ENCODE measurements at places on chromosomes 5 and 9.

GRCh38 chr9:108382310-108382709 lies 473.5 kb downstream of the ACTL7B start:
- DNase-seq: no peak

DNA sequence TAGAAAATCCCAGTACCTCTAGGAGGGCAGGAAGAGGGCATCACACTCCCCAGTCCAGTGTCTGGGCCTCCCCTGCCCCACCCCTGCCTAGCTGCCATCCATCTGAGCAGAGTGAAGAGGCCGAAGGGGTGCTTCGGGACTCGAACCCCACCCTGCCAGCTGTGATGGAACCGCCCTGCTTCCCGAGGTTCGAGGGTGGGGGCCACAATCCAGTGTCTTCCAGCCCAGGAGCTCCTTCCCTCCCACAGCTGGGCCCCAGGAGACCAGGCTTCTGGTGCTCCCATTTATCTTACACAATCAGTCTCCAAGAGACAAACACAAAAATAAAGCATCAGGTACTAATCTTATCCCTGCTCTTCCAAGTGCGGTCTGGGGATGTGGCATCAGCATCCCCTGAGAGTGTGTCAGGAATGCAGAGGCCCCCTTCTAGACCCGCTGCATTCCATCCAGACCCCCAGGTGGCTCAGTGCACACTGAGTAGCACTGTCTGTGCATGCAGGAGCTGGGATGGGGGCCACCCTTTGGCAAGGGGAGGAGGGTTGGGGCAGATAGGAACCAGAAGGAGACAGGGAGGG lies 122.8 kb upstream of the TBC1D2 start:
- DNase-seq: no peak

GRCh38 chr9:89454498-89455355 lies 43.2 kb downstream of the SEMA4D start:
- DNase-seq: no peak

- DNase-seq: no peak
These were observed 808.1 kb downstream of the EFNA5 start for GRCh38 chr5:106862450-106863193.

DNA sequence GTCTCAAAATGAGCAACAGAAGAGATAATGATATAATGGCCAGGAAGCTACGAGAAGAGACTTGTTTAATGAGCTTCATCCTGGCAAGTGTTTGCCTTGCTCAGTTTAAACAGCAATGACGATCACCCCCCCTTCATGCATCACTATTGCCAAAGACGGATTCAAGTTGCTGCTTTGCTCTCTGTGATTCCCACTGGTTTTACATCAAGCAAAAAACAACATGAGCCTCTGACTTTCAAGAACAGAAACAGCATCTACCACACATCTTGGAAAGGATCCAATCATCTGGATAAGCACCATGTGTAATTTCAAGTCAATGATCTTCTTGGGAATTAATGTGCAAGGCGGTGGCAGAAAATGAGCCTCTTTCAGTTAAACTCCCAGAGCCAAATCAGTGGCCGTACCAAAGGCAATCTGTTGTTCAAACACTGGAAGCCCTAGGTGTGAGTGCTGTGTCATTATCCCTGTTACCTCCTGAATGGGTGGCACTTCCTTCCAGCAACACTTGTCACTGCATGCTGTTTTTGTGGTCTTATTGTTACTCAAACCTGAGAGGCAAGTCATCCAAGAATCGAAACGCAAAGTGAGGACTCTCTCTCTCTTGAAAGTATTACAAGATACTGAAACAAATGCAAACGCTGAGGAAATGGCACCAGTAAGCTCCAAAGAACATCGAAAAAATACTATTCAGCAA lies 72.8 kb downstream of the MED27 start:
- DNase-seq: peak; percentile 16

DNA sequence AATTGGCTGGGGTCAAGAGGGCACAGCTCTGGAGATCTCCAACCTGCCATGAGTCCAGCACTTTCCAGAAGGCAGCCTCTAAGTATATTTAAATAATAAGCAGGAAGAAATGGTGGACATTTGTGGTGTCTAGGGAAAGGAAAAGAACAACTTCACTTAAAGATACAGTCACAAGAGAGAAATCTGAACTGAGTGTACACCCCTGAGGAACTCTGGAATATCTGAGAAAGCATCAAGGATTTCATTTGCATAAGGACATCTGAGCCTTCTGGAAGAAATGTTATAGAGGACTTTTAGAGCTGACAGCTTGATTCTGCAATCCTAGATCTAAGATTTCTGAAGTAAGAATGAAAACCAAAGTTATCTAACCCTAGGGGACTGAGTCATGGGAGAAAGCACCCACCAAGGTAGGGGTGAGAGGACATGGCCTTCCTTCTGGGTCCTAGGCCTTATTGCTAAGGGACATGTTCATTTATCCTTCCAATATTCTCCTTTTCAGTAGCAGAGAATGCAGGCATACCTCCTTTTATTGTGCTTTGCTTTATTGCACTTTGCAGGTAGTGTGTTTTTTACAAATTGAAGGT lies 253.4 kb upstream of the SLC24A2 start:
- no peak for DNase-seq

DNA sequence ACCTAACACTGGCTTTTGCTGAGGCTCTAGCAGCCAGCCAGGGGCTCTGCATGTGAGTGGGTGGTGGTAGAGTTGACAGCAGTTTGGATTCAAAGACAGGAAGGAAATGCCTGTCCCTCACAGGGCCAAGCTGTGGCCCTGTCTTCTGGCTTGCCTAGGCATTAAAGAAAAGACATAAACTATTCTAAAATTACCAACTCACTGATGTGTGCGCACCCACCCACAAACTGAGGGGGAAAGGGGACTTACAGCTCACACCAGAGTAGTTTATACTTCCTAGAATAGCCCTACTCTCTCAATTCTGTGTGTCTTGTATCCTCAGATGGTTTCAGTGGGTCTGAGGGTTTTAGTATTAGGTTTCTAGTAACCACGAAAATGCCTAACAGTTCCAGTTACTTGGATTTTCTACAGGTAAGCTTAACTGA lies 18.3 kb upstream of the IL13 start:
- no peak for DNase-seq

DNA sequence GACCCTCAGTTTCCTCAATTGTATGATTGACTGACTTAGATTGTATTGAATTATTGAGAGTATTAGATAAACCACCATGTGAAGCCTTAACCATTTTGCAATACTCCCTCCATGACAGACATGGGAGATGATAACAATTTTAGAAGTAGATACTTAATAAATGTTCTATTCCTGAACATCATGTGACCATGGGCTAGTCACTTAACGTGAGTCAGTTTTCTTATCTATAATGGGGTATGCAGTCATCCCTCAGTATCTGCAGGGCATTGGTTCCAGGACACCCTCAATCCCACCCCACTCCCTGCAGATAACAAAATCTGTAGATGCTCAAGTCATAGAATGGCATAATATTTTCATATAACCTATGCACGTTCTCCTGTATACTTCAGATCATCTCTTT lies 31.0 kb downstream of the SNX18 start:
- DNase-seq: peak; percentile 39

DNA sequence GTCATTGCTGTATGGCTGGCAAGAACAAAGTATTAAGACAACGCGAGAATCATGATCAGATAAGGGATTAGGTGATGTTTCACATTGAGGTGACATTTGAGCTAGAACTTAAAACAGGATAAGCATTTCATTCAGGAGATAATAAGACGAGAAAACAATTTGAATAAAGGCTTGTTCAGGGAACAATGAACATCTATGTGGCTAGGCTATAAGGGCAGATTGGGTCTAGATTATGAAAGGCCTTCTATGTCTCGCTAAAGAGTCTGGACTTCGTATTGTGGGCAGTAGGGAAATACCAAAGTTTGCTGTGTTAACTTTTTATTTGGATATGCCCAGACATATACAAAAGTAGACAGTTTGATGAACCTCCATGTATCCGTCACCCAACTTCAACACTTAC lies 6.9 kb downstream of the MRPL22 start:
- DNase-seq: no peak

DNA sequence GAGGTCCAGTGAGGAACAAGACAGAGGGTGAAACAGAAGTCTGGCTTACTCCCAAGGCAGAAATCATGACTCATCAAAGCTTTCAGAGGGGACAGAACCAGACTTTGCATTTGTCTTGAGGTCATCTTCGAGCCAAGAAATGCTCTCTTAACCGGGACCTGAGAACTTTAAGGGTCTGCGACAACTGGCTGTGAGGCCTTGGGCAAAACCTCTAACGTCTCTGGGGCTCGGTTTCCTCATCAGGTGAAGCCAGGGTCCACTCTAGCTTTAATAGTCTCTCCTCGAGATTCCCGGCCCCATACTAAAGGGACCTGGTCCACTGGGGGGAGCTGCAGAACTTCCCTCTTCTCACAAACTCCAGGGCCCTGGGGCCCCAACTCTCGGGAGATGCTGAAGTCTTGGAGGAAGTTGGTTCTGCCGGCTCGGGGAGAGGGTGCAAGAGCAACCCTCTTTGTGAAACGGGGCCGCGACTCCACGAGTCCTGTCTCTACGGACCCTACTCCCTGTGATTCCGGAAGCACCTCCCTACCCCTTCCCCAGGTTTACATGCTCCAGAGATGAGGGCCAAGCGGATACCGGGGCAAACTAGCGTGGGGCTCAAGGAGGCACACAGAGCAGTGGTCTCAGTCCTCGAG lies 2.6 kb downstream of the GLIS3 start:
- DNase-seq: peak; percentile 73

GRCh38 chr9:88777498-88778312 lies 213.6 kb upstream of the S1PR3 start:
- peak; percentile 6 for DNase-seq

- no peak for DNase-seq
These were observed 228.1 kb upstream of the NR4A3 start for GRCh38 chr9:99593610-99594009.

DNA sequence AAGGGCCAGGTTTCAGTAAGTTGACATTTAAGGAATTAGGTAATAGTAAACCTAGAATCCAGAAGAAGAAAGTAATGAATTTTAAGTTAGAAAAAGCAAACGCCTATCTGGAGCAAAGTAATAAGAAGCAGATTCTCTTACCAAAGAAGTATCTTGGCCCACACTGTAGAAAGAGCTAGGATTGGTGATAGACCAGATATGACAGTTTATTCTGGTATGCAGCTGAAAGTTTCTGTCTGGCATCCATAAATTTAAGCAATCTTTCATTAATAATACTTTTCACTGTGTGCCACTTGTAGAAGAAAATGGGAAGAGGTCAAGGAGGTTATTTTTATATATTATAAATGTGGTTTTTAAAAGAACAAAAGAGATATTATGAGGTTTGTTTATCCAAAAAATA lies 3.0 kb downstream of the RECK start:
- no peak for DNase-seq

DNA sequence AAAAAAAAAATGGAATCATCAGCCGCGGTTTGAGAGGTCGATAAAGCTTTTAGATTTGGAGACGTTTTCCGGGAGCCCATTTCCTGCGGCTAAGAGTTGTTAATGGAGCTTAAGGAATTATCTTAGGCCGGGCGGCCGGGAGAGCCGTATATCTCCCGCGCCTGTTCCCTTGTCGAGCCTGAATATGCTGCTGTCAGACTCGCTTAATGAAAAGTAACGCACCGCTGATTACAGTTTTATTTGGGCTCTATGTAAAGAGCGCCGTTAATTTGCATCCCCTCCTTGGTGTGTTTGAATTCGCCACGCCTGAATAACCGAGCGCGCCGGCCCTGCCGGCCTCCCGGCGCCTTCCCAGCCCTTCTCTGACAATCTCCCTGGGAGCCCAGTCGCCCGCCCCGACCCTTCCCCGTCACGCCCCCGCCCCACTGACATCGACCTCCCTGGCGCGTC lies 7.9 kb downstream of the IRX4 start:
- DNase-seq: no peak

DNA sequence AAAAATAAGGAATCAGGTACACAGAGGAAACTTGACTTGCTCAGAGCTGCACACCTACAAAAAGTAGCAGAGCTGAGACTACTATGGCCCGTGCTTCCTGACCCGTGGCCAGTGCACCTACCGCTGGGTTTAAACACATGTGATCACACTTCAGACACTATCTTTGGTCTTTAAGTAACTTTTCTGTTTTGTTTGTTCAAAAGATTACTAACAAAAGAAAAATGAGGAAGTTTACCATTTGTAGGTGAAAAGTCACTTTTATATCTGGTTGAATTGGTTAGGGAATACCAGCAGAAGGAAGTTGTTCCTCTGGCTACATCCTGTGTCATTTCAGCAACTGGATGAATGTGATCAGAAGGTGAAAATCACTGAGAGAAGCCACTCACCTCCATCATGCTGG lies 6.5 kb upstream of the SYK start:
- no peak for DNase-seq

DNA sequence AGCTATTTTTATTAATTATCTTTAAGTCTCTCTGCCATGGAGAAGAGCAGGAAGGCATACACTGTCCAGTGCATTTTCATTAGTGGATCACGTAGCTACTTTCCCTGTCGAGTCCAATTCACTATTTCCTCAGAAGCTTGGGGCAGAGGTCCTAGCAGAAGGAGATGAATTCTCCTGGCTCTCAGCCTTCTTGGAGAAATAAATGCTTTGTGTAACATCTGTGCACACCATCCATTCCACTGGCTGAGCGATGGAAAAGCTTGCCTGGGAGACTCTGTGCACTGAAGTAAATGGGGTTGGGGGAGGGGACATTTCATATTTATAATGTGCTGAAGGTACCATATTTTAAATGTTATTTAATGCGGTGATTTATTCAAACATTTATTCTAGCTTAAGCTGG lies 23.4 kb downstream of the PROP1 start:
- DNase-seq: no peak

DNA sequence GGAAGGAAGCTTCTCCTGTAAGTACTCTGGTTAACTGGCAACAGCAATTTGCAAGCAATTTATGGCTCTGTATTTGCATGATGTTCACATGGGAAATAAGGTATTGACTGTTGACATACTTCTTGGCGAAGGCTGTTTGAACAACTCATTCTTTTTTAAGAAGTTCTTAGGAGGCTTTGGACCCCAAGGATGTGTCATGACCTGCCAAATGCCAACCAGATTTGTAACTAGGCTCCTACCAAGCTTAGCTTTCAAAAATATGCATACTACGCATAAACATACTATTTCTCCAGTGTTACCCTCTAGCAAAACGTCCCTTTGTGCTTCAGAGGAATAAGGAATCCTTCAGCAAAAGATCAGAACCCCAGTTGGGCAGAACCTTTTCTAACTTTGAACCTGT lies 165.2 kb upstream of the MSX2 start:
- DNase-seq: no peak

GRCh38 chr5:33901156-33901555 lies 9.4 kb upstream of the ADAMTS12 start:
- no peak for DNase-seq

DNA sequence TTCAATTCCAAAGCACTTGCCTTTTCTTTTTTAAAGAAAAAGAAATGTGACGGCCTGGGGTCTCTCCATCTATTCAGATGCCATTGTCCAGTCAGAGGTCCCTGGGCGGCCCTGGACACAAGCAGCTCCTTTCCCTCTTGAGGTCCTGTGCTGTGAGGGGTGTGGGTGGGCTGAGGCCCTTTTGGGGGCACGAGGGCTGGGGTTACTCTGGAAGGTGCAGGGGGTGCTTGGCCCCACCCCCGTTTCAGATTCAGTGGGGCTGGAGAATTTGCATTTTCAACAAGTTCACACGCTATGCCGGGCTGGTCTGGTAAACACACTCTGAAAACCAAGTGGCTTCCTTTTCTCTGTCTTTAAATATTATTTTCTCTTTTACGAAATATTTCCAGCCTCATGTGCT lies 91.4 kb upstream of the PHYKPL start:
- no peak for DNase-seq

- no peak for DNase-seq
These were observed 82.9 kb downstream of the ADAMTS2 start for GRCh38 chr5:179262126-179262920.
